CD4-positive, alpha-beta T cell treated with Interleukin-6 for 4 hours (primary cell): ENCODE measurements at places on chromosomes 6 and 20.

GRCh38 chr6:31529329-31530150 is 778 bp downstream of the MCCD1 start:
- no peak for DNase-seq

- no peak for DNase-seq
Observed at GRCh38 chr20:19658137-19658536, 99.9 kb upstream of the RIN2 start.

DNA sequence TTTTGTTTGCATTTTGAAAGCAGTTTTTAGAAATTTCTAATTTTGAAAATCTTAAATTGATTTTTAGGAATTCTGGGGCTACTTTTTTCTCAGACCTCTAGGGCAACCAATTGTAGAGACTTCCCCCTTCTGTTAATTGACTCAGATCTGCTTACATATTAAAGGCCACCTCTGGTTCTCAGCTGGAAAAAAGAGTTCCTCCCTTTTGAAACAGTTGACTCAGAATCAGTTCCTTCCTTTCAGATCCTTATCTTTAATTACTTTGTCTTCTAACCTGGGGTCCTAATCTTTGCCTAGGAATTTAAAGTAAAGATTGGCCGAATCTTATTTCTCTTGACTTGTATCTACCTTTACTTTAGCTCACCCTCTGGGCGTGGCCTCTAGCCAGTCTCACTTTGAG is 146.8 kb downstream of the LAMA2 start:
- DNase-seq, result no peak

DNA sequence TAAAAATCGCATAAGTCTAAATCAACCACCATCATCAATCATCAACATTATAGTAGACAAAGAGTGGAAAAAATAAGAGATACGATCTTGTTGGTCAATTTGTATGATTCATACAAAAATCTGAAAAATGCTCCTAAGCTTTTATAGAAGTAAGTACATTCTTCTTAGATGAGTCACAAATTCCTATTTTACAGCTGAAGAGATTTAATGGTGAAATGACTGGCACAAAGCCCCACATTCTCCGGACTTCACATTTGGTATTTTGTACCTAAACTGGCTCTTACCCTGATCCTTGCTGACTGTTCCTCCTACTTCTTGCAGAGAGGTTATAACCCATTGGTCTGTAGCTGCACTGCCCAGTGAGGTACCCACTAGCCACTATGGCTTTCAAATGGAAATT is 29.9 kb upstream of the PREP start:
- DNase-seq, result no peak

DNA sequence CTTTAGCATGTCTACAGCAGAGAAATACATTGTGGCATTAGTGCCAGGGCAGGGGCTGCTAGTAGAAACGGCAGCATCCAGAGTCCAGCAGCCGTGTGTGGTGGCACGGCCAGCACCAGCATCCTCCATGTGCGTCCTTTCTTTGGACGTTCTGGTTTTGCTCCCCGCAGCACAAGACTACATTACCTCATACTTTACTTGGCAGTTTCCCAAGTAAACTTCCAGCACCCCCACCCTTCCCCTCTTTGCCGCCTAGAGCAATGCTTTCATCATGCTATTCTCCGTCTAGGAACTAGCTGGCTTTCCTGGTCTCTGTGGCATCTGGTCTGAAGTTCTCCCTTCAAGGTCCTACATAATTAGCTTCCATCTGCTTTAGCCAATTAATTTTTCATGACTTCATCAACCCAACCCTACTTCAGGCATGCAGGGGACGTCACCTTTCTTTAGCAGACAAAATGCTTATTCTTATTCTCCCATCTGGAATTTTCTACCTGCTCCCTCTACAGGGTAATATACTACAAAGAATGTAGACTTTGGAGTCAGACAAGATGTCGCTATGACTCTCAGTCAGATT is 67.6 kb downstream of the BLOC1S5 start:
- DNase-seq, result no peak

DNA sequence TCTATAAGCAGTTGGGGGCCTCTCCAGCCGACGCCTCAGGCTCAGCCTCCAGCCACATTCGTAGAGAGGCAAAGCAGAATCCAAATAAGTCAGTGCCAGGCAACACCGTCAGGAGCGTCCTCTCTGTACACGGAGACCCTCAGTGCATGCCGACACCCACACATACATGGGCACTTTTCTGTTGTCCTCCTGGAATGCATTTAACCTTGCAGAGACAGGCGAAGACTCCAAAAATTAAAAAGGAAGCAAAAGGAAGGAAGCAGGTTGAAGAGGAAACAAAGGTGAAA is 325.9 kb downstream of the TAF4 start:
- no peak for DNase-seq

- DNase-seq, result peak; percentile 67
Observed at GRCh38 chr20:44733341-44734069, 12.2 kb upstream of the KCNK15 start.

DNA sequence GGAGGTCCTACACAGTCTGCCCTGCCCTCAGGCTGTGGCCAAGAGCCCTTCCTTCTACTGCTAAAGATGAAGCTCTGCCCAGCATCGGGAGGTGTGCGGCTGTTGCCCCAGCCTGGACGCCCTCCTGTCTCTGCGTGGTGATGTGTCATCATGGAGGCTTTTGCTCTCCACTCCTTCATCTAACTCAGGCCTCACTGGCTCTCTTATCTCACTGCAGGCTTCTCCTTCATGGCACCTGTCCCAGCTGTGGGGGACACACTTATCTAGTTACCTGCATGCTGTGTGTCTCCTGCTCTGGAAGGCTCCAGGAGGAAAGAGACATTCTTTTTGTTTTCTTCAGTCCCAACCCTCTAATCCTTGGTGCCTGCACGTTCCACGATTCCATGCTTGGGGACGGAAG is 89.1 kb downstream of the PSMG4 start:
- no peak for DNase-seq

- no peak for DNase-seq
Observed at GRCh38 chr6:48641544-48641943, 530.5 kb upstream of the PTCHD4 start.

DNA sequence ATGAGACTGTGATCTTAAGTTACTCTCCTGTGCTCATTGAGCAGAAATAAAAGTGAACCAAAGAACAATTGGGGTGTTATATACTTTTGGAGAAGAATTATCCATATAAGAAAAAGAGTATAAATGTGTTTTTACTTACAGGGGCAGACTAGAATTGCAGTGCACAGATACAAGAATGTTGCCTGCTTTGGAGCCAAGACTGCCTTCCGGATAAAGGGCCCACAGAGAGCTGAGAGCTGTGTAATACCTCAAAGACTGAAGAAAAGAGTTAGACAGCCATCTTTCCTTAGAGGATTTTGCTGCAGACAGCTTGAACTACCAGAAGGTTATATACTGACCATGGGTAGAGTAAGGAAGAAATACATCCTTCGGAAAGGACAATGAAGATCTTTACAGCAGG is 1235.5 kb upstream of the CITED2 start:
- no peak for DNase-seq

GRCh38 chr6:89385846-89386245 is 26.2 kb downstream of the RRAGD start:
- DNase-seq, result no peak

GRCh38 chr20:4086771-4087687 is 71.7 kb upstream of the RNF24 start:
- no peak for DNase-seq

- no peak for DNase-seq
Observed at GRCh38 chr6:88785478-88785877, 177.9 kb downstream of the RNGTT start.

DNA sequence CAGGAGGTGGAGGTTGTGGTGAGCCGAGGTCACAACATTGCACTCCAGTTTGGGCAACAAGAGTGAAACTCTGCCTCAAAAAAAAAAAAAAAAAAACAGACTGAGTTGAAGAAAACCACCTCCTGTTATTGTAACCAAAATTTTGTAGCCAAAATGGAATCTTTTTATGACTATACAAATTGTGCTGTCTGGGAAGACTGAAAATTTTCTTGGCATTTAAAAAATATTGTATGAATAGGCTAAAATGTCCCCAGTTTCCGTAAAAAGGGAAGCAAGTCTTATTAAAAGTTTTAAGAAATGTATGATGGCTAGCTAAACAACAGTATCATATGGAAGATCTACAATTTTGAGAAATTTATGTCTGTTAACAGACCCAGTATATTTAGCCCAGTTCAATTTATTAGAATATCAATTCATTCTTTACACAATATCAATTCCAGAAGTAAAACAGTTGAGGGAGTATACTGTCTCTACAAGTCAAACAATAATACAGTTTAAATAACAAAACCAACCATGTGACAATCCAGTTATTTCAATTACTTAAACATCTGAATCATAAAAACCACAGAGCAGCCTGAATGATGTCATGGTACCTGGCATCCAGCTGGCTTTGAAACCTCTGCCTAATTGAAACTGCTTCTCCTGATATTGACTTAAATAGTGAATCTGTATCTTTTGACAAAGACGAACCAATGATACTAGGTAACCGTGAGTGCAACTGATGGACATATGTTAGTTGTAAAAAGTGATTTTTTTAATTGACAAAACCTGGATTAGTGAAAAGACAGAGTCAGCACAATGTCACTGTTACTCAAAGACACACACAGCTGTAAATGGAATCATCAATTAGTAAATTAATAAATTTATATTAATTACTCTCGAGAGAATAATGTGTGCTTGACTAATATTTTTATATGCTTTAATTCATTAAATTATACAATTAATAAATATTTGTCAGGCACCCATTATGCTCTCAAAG is 166.6 kb upstream of the MARCKS start:
- DNase-seq, result no peak

DNA sequence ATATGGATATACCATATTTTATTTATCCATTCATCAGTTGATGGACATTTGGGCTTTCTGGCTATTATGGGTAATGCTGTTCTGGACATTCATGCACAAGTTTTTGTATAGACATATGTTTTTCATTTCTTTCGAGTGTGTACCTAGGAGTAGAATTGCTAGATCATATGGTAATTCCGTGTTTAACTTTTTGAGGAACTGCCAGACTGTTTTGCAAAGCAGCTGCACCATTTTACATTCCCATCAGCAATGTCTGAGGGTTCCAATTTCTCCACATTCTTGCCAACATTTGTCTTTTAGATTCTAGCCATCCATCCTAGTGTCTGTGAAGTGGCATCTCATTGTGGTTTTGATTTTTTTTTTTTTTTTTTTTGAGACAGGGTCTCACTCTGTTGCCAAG is 20.8 kb downstream of the SRC start:
- DNase-seq, result no peak
